Activated CD4-positive, alpha-beta memory T cell treated with anti-CD3 and anti-CD28 coated beads for 36 hours (primary cell): ENCODE measurements at places on chromosomes 1 and 21.

DNA sequence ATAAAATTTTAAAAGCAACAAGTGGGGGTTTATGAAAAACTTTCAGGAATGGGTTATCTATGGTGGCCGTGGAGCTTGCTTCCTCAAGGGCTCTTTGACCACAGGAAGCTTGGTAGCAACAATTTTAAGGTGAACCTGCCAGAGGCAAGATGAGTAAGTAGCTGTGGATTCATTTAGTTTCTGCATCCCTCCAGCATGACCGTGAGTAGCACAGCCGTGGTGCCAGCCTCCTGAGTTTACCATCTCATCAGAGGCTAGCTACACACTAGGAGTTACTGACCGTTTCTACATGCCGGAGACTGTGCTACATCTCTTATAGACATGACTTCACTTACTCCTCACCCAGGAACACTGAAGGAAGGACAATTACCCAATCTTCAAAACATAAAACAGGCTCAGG is 30.1 kb upstream of the PLEKHG5 start:
- DNase-seq, result no peak

GRCh38 chr1:226649780-226650179 is 89.3 kb downstream of the ITPKB start:
- DNase-seq, result peak; percentile 60

DNA sequence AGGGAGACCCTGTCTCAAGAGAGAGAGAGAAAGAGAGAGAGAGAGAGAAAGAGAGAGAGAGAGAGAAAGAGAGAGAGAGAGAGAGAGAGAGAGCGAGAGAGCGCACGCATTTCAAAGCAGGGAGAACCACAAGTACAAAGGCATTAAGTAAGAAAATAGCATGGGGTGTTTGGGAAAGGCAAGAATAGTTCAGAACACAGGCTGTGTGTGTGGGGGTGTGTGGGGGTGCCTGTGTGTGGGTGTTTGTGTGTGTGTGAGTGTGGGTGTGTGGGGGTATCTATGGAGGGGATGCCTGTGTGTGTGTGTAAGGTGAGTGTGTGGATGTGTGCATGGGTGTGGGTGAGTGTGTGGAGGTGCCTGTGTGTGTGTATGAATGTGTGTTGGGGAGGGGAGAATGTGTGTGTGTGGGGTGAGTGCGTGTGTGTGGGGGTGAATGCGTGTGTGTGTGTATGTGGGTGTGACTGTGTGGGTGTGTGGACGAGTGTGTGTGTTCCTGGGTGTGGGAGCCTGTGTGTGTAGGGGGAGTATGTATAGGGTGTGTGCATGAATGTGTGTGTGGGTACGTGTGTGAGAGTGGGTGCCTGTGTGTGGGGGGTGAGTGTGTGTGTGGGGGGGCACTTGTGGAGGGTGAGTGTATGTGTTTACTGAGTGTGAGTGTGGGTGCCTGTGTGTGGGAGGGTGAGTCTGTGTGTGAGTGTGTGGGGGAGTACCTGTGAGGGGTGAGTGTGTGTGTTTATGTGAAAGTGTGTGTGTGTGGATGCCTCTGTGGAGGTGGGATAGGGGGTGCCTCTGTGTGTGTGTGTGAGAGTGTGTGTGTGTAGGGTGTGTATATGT is 19.1 kb upstream of the HDAC1 start:
- peak; percentile 51 for DNase-seq

DNA sequence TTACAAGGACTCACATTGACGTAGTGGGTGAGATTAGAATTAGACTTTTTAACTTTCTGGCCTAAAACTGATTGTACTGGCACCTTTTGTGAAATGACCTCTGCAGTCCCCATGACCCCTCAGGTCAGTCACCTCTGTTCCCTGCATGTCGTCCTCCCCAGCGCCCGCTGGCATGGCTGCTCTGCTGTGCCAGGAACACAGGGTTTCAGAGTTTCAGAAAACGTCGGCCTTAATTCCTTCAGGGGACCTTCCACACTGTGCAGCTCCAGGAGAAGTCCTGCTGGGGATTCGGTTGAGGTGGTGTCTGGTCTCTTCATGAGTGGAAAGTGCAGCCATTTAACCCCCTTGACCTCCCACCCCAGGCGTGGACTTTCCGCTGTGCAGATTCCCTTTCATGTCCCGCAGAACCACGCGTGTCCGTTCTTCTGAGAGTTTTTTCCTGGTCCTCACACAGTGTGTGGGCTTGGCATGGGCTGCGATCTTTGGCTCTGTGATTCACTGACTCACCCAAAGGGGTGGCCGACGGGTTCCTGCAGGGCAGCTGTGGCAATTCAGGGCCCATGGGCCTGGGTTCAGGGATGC is 158.4 kb upstream of the COL6A1 start:
- DNase-seq, result no peak

DNA sequence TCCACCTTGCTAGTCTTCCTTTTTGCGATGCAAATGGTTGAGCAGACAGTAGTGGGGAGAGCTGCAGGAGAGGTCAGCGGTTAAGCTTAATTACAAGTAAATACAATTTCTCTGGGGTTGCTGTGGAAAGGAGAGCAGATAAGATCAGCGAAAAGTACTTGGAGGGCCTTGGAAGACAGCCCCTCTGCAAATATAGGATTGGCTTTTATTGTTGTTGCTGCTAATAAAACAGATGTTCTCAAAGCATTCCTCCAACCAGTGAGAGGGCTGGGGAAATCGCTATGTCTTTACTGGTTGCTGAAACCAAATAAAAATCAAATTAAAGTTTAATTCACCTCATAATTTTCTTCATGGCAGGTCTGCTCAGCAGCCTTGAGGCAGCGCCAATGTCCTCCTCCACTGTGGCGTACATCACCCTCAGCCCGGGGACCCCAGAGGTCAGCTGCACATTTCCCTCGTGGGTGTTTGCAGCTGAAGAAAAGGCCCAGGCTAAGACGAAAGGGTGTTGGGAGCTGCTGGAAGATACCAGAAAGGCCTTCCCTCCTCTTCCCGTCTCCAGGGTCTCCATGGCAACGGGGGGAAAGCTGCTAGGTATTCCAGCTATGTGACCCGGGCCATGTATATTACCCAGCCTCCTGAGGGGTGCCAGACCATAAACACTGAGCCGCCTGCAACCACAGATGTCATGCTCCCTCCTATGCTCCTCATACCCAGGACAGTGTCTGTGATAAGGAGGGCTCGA is 54.6 kb upstream of the POU2F1 start:
- no peak for DNase-seq

DNA sequence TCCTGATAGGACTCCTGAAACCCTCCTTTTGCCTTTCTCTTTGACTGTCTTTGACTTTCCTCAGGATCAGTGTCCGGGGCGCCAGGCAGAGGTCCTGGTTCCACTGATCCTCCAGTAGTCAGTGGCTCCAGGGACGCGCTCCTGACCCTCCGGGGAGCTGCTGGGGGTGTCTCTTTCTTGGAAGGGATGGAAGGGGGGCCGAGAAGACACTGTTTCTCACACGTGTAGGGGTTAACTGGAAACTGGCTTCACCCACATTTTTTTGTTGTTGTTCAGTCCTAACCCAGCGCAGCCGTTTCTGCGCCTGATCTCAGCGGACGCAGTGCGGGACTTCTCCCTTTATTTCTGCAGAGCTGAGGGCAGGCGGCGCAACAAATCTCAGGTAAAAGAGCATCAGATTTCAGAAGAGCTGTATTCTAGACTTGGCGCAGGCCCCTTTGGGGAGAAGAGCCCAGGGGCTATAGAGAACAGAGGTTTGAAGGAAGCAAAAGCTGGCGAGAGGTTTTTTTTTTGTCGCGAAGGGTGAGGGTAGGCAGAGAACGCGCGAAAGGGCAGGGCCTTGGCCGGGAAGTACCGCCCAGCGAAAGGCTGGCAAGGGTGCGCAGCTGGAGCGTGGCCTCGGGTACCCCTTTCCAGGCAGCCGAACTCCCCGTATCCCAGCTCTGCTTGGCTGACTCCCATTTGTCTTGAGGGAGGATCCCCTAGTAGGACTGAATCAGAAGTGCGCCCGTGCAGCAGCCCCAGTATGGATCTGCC is 4.3 kb upstream of the LHX9 start:
- no peak for DNase-seq

- DNase-seq, result no peak
Observed at GRCh38 chr1:100075773-100076172, 57.0 kb downstream of the SASS6 start.

DNA sequence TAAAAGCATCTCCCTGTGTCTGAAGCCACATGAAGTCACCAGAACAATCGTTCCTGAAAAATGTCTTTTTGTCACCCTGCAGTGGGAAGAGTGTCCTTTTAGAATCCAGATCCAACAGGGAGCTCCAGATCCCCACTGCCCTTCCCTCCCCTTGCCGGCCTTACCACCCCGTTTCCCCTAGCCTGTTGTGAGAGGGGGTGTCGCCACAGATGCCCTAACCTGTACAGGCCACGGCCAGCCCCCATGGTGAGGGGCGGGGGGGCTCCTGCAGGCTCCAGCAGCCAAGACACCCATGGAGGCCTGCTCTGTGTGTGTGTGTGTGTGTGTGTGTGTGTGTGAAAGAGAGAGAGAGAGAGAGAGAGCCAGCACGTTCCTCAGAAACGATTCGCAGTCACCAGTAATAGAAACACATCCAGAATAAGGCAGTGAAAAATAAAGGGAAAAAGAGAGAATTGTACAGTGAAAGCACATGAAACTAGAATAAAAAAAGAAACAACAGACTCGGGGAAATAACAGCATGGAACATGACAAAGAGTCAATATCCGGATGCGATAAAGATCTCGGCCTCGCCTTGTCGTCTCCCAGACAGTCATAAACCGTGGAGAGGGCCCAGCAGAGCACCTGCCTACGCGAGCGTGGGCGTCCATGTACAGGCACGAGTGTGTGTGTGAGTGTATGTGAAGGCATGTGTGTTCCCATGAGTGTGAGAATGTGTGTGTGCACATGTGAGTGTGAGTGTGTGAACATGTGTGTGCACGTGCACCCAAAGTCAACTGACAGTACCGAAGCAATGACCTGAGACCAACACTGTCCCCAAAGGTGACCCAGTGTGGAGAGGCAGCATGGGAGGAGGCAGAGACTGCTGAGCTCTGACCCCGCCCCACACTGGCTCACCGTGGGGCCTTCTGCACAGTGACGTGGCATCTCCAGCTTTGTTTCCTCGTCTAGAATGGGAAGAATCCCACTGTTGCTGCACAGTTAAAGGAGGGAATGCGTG is 303.8 kb downstream of the NPHP4 start:
- no peak for DNase-seq

GRCh38 chr1:26340047-26340481 is 13.9 kb downstream of the CRYBG2 start:
- DNase-seq, result no peak

DNA sequence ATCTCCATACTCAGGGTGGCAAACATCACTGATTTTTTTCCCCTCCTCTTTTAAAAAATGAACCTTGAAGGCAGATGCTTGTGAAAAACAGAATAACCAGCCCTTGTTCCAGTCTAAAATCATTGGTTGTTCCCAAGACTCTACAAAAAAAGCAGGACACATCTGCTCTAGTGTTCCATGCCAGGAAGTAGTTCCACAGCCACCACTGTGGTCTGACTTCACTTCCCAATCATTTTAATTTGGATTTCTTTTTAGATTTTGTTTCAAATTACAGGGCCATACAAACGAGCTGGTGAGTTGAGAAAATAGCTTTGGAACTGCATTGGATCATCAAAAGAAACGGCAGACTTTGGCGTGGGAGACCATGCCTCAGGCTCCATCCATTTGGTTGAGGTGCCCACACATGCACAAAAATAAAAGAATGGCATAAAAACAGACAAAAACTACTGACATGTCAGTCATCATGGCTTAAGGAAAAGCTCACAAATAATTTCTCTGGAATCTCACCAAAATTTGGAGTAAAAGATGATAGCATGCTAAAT is 210.0 kb downstream of the GABPA start:
- DNase-seq, result no peak

- DNase-seq, result no peak
Observed at GRCh38 chr1:202004711-202005110, 5.7 kb upstream of the ELF3 start.

DNA sequence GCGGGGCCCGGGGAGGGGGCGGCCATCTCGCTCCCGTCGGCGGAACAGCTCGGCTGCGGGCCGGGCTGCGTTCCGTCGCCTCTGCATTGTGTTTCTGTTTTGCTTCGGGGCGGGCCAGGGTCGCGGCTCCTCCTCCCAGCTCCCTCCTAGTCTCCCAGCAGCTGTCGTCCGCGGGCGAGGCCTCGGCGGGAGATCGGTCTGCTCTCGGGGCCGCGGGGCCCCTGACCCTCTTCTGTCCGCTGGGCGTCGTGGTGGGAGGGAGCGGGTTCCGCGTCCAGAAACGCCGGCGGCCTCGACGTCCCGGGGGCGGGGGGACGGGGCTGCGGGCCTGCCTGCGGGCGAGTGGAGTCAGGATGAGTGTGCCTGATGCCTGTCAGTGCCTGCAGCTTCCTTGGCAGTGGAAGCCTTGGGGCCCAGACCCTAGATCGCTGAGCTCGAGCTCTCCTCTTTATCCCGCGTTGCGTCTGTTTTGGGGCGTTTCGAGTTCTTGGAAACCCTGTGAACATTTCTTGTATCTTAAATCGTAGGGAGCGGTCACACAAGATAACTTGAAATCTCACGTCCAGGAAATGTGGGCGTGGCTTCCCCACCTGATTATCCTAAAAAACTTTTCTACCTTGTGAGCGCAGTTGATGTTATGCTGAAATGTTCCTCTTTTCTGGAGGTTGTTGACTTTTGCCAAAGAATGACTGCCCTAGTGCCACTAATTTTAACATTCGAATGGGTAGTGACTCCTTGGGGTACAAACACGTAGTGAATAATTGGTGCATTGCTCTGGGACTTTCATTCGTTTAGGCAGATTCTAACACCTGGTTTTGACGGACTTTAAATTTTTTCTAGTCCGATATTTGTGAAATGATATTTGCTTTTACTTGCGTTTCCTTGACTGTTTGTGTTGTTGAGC is 676 bp downstream of the MORC3 start:
- DNase-seq, result peak; percentile 79

GRCh38 chr1:185819798-185820197 is 85.6 kb downstream of the HMCN1 start:
- no peak for DNase-seq

GRCh38 chr1:224883091-224883490 is 46.4 kb upstream of the DNAH14 start:
- no peak for DNase-seq

DNA sequence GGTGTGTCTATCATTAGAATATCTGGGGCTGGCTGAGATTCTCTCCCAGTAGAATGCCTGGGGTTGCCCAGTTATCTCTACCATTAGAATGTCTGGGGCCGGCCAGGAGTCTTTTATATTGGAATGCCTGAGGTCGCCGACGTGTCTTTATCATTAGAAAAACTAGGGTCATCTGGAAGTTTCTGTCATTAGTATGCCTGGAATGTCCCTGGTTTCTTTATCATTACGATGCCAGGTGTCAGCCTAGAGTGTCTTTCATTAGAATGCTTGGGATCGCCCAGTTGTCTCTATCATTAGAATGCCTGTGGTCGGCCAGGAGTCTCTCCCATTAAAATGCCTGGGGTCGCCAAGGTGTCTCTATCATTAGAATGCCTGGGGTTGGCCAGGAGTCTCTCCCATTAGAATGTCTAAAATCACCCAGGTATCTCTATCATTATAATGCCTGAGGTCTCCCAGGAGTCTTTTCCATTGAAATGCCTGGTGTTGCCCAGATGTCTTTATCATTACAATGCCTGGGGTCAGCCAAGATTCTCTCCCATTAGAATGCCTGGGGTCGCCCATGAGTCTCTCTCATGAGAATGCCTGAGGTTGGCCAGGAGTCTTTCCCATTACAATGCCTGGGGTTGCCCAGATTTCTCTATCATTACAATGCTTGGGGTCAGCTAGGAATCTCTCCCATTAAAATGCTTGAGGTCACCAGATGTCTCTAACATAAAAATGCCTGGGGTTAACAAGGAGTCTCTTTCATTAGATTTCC is 53.2 kb downstream of the RNF187 start:
- no peak for DNase-seq
